ENCODE measurements at places on chromosomes 1 and 21.

DNA sequence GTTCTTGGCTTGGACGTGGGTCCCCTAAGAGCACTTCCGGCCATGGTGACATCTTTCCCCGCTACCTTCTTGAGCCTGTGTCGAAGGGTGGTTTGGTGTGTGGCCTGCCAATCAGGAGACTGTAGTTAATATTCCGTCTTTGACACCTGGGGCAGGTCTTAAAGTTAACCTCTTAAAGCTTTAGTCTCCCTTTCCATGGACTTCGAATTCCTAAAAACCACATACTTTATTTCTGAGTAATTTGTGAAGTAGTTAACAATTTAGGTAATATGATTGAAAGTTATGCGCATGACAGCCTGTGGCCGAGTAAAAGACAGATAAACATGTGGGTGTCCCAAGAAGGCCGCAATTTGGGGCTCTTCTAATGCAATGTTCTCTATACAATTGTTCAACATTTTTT is 10.2 kb upstream of the RAB29 start:
- DNase-seq: no peak

- no peak for DNase-seq
These were observed 978.2 kb upstream of the NCAM2 start for GRCh38 chr21:20020026-20020425.

DNA sequence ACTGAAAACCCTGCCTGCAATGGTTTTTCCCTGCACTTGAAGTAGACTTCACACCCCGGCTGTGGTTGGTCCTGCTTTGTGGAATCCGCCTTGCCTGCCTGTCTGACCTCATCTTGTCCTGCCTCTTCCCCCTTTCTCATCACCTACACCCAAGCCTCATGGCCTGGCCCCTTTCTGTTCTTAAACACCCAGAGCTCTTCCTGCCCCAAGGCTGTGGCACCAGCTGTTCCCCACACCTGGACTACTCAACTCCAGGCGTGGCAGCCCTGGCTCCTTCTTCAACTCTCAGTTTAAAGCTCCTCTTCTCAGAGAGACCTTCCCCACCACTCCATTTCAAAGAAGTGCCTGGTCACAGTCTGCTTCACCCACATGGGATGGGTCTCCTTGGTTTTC is 27.0 kb downstream of the KIAA1614 start:
- no peak for DNase-seq

DNA sequence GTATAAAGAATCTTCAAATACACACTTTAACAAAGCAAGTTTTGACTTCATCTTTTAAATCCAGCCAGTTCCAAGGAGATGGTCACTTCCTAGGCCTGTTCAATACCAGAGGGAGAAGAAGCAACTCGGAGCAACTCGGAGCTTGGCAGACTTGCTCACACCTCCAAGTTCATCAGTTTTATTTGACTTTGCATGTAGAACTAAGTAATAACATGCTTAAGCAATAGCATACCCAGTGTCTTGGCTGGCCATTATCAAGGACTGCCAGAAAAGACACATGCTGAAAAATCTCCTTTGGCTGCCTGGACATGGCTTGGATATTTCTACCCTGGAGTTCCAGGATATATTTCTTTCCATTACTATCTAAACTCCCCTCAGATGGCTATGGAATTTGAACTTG is 52.6 kb downstream of the GNG12 start:
- DNase-seq: no peak

- peak; percentile 58 for DNase-seq
These were observed 53.6 kb downstream of the CAPN8 start for GRCh38 chr1:223611936-223612335.

GRCh38 chr1:28278763-28279162 is 19.4 kb downstream of the SESN2 start:
- no peak for DNase-seq

DNA sequence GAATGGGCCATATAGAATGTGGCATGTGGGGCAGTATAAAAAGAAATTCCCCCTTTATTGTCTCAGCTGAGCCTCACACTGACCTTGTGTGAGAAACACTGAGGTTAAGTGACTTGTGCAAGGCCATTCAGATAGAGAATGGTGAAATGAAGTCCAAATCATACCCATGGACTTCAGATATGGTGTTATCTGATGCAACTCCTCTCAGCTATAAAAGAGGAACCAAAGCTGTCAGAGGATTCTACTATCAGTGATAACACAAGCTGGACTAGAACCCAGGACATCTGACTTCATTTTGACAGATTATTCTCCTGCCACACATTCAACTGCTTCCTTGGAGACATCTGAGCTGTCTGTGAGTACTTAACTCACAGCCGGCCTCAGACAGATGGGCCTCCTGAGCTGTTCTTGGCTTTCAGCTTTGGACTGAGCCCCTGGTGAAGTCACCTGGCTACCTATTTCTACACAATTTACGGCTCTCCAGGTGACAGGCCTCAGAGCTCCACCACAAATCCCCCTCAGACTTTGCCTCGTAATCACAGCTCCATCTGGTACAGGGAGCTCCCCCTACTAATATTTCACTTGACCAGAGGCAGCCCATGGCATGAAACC is 104.6 kb downstream of the PLXNA2 start:
- DNase-seq: peak; percentile 18

DNA sequence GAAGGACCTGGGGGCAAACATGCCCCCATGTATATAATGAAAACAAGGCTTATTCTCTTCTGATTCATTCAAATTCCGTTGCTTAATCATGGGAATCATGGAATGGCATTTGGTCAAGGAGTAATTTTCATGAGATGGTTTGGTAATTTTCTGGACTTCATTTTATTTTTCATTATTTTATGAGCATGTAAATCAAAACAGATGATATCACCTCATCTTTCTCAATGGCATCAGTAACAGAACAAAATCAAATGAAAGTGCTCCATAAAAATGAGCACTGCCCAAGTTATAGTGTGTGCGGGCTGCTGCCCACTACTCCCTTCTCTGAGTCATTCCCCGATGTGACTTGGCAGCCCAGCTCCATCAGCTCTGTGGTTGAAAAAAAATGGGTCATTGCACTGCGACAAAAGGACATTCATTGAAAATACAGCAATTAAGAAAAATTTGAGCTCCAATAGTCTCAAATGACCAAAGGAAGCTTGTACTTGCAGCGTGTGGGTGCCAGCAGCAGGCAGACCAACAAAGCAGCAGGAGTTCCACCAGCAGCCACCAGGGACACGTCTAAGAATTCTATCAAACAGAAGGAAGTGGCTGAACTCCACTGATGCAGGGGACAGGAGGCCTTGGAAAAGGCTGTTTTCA is 84.3 kb upstream of the VAV3 start:
- DNase-seq: peak; percentile 68

DNA sequence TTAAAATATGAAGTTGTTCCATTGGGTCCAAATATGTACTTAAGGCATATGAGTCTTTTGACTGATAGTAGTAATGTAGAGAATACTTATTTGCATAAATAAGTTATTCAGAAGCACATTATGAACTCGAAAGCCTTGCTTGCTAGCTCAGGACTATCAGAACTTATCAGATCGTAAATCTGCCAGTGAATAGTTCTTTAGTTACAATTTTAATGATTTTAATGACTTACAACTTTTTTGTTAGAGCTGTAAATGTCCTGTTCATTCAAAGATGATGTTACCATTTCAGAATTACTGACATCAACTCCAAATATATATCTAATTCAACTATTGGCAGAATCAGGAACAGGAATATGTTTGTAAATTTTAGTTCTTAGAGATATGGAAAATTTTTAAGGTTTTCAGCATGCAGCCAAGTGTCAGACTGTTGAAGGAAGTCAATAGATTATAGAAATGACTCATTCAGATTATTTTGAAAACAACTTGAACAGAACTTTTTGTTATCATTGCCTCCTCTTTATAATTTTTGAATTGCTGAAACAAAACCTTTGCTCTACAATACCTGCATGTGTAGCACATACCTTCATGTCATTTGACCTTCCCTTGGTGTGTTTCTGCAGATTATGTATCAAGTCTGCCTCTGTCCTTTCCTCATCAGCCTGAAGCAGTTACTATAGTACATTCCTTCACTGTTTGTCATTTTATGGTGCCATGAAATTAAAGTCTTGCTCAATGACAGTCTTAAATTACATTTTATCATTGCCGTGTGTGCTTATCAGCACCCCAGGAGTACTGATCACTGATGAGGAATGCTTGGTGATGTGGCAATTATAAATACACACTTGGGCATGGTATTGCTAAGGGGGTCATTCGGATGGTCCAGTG is 44.9 kb downstream of the LRRC8D start:
- no peak for DNase-seq

DNA sequence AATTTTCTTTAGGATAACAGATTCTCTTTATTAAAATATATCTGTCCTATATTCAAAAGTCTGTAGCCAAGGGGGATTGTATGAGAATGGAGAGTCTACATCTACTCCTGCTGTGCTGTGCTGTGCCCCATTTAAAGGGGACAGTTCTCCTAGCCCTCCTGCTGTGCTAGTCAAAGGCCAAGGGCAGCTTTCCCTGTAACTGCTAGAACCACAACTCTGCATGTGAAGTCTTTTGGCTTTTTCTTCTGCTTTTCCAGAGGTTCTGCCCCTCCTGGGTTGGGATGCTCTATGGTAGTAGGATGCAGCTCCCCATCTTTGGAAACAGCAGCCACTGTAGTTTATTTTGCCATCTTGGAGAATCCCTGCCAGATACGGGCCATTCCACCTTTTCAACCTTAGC is 197.5 kb upstream of the JUN start:
- no peak for DNase-seq

DNA sequence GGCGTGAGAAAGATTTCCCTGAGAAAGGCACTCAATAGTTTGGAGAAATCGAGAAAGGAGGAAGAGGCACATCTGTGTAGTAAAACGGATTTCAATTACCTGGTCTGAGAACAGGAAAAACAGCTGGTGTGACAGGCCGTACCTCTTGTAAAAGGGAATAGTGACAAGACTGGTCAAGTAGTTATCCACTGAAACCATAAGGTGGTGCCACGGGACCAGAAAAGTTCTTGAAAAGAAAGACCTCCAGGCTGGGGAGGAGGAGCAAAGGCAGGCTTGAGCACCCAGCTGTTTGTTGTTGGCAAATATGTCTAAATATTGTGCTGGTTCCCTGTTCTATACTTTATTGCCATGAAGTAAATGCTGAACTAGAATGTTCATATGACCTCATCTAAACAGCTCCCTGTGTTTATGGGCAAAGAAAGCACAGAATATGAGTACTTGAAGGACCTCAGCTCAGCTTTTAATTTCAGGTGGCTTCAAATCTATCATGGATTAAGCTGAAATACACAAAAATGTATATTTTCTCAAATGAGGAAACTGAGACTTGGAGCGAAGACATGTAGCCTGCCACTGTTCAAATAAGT is 4.0 kb downstream of the HAO2 start:
- DNase-seq: no peak

- DNase-seq: peak; percentile 22
These were observed 15.9 kb upstream of the SPOCD1 start for GRCh38 chr1:31831397-31832378.

DNA sequence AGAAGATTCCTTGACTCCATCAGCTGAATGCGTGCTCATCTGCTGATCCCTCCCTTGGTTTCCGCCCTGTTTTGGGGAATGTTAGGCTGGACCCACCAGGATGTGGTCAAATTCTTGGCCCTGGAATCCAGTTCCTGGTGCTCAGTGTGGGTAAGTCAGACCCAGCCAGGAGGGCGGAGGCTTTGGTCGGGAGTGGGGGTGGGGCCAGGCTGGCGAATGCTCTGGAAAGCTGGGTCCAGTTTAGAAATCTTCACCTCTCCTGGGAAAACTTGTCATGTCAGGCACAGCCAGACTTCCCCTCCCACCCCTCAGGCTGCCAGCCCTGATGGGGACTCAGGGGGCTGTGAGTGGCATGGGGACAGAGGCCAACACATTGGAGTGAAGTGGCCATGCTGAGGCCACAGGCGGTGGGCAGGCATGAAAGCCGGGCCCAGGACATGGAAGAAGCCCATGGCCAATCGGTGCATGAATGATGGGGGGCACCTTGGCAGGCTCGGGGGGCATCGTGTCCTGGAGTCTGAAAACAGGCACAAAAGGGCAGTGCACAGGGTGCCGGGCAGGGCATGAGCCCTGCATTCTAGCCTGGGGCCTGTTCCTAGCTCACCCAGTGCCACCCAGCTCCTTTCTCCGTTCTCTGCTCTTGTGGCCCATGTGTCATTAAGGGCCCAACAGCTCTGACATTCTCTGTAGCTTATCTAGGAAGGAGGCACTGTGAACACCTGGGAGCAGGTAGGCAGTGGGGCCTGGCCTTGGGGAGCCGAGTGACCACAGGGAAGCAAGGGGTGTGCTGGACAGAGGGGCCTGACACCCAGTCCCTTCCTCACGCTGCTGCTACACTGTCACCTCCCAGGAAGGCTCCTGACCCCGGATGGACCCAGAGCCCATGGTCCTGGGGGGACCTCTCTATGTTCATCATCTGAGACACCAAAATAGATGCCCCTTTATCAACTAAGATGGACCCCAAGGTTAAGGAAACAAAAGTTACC is 14.6 kb upstream of the PADI1 start:
- no peak for DNase-seq

GRCh38 chr1:54812801-54813484 is 11.8 kb upstream of the TTC22 start:
- DNase-seq: no peak

DNA sequence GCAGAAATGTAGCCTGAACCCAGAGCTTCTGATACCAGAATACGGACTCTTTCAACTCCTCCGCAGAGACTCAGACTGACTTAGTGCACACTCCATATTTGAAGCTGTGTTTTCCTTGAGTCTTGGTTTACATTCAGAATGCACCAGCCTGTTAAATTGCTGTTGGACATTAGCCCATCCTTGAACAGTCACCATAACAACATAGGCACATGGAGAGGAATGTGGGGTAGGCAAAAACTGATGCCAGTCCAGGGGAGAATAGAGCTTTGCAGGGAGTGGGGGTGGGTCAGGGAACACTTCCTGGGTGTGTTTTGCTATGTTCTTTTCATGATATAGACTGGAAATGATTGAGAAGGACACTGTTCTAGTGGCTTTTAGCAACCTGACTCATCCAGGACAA is 76.3 kb upstream of the CACNA1E start:
- DNase-seq: no peak
